ENCODE measurements at places on chromosomes 4 and X.

GRCh38 chr4:27016551-27016950, 155.9 kb downstream of the STIM2 start:
- no peak for DNase-seq

GRCh38 chrX:38494239-38494823, 67.0 kb upstream of the TSPAN7 start:
- DNase-seq, result no peak

- no peak for DNase-seq
These were observed 51.7 kb upstream of the GPM6B start for GRCh38 chrX:13868591-13868990.

DNA sequence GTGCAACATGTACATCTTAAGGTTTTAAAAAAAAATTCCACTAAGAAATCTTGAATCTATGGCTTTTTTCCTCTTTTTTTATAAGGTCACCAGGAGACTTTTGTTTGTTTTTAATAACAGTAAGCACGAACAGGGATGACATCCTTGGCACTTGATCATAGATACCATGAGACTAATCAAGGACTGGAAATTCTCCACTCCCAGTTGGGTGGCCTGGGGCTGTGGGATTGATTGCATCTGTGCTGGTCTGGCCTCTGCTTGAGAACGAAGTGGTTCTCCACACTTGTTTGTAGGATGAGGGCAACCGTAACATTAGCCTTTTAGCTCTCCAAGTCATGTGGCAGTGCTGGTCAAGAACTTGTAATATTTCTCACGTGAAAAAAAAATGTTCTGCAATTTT, 35.4 kb downstream of the SNX25 start:
- DNase-seq, result no peak

DNA sequence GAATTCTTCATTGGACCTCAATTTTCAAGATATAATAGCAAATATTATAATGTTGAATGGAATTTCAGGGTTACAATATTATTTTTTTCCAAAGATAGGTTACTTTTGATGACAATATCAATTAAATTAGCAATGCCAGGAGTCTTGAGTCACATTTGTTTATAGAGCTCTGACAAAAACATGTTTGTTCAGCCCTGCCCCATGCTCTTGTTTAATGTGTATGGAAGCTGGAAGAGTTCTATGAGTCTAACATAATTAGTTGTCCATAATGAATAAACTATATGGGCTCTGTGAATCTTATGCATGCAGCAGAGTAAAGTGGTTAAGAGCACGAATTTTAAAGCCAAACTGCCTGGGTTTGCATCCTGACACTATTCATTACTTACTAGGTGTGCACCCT, 22.9 kb upstream of the ALB start:
- no peak for DNase-seq
